ENCODE measurements at places on chromosomes 4 and X.

- no peak for DNase-seq
Measured at GRCh38 chr4:176478076-176478475, 158.3 kb downstream of the SPCS3 start.

DNA sequence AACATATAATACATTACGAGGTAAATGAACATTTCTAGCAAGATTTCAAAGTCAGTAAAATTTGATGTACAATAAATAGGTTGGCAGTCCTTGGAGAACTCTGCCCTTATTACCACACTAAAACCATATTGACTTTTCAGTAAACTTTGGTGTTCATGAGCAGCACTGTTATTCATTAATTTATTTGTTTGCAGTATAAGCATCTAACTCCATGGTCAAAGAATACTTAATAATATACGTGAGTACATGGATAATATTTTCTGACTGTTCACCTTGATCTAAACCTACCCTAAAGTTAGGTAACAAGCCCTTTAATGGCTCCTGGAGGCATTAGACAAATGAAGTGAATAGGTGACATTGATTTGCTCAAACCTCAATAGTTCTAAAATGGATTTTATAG is 817.2 kb upstream of the FTHL17 start:
- no peak for DNase-seq

DNA sequence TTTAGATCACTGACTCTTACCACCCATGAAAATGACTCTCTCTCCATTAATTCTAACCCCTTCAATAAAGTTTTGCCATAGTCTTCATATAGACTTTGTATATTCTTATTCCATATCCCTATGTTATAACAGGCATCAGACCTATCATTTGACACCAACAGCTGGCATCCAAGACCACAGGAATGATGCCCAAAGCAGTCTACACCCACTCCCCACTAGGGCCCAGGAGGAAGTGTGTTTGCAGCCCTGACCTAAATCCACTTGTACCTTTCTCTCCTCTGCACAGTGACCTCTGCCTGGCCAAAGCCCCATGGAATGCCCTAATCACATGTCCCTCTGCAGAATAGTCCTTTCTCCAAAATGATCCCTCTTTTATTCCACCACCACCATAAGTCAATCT is 219.2 kb downstream of the CBR4 start:
- DNase-seq, result no peak

GRCh38 chr4:21806991-21807390 is 141.6 kb downstream of the KCNIP4 start:
- no peak for DNase-seq

GRCh38 chr4:65028592-65028991 is 619.3 kb upstream of the TECRL start:
- no peak for DNase-seq

DNA sequence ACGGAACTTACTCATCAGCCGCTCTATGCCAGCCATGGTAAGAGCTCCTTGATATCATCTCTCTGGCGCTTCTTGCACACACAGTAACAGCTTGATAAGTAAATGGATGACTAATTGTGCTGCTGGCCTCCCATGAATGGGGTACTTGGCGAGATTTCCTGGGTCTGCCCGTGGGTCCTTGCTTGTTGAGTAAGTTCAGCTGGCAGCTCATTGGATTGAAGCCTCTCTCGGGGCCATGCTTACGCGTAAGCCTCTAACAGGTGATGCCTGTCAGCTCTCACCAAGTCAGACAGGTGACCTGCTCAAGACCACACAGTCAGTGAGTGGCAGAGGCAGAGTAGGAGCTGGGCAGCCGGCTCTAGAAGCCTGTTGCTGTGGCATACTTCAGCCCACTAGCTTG is 7.7 kb downstream of the NSG1 start:
- DNase-seq, result no peak

All from Panc1 (cell line).